HAP-1 (cell line): ENCODE measurements at places on chromosomes 1 and 21.

DNA sequence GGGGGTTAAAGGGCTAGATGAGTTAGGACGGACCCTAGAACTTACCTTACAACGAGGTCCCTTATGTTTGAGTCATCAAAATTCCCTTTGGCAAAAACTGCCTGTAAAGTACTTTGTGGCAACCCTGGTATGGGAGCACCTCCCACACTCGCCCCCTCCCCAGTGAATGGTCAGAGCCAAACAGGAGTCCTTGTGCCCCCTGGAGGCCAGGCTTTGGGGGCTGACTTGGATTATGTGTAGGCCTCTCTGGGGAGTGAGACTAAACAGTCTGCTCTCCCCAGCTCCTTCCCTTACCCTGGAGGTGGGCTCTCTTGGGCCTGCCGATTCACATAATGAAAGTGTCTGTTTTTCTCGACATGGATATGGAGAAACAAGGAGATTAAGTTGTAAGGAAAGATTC lies 81.2 kb downstream of the ADCY10 start:
- DNase-seq = no peak

DNA sequence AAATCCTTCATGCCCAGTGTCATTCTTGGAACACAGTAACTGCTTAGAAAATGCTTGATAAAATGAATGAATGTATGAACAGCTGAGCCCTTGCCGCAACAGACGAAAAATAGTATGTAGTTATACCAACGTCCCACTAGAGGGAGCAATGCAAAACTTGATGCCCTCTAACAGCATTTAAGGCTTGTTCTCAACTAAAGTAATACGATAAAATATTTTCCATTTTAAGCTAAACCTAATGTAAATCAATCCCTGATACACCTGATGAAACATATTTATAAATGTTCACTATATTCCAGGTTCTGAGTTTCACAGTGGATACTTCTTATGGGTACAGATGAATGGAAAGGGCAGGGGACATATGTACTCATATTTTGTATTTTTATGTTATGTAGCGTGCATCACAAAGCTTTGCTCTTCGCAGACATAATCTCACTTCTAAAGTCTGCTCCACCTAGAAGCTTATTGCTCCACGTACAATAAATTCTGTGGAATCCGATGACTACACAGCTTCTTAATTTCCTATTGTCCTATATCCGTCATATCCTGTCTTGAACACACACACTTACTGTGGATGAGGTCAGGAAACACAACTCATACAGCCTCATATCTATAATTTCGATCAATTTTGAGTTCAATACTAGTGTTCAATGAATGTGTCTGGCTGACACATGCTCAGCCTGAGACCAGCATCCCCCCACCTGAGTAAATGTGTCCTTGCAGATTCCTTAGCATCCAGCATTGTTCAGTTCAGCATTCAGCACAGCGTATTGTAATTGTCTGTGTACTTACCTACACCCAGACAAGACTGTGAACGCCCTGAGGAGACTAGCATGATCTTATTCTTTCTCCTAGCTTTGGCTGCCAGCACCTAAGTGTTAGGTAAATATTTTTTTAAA lies 4.4 kb upstream of the UTP25 start:
- DNase-seq = no peak

- DNase-seq = peak; percentile 57
Measured at GRCh38 chr1:161071886-161072371, 2.2 kb upstream of the ARHGAP30 start.

- DNase-seq = no peak
Measured at GRCh38 chr1:50266509-50266908, 156.7 kb downstream of the DMRTA2 start.

DNA sequence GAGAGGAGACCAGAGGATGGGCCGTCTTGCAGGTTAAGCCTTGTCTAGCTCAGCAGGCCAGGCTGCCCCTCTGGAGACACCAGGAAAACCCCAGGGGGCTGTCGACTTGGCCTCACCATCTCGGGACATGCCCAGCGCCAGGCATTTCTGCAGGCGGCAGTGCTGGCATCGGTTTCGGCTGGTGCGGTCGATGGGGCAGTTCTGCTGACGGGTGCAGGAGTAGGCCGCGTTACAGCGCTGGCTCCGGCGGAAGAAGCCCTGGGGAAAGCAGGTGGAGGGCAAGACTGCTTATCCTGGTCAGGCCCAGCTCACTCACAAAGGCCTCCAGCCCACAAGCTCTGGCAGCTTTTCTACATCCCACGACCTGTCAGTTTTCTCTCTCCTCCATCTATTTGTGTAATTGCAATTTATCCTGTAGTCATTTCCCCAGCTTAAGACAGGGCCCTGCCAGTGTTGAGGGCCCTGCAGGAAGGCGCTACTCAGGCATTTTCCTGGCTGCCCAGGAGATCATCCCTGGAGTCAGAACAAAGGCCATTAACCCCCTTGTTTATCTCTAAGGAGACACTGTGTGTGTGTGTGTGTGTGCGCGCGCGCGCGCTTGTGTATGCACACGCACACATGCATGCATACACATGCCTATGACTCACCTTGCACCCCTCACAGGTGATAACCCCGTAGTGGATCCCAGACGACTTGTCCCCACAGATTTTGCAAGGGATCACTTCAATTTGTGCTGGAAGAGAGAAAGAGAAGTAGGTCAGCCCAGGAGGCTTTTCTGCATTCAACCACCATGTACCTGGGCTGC lies 11.5 kb upstream of the LINGO4 start:
- no peak for DNase-seq

- no peak for DNase-seq
Measured at GRCh38 chr21:40936771-40937261, 89.9 kb upstream of the DSCAM start.

GRCh38 chr1:228836427-228836826 lies 101.1 kb downstream of the RHOU start:
- no peak for DNase-seq

DNA sequence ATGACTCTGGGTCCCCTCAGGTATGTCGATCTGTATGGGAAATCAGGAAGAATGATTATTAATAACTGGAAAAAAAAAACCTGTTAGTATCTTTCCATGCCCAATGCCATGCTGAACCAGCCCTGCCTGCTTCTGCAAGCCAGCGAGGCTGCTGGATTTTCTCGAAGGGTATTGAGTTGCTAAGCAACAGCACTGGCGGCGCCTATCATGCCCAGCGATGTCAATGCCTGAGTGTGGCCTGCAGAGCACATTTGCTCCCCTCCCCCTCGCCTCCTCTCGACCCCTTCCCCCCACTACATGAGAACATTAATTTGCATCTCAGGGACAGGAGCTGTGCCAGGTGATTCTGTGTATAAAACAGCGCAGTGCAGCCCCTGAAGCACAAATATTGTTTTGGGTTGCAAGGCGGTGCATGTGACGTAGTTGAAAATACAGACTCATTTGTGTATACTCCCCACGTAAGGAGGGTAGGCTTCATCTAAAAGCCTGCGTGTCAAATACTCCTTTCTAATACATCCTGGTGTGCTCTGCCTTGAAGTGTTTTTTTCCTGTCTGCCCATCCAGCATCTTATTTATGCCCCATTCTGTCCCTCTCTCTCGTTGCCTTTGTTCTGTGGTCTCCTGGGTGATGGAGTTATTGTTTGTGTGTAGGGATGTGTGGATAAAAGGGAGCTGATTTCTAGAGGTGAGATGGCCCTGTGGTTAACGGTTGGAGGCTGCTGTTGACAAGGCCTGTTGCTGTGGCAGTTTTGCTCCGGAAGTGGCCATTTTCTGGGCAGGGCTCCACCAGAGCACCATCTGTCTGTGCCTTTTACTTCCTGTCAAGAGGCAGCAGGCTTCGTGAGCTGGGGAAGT lies 32.7 kb upstream of the ATP5PO start:
- DNase-seq = peak; percentile 82

- no peak for DNase-seq
Measured at GRCh38 chr1:161061419-161061818, 8.3 kb downstream of the ARHGAP30 start.

DNA sequence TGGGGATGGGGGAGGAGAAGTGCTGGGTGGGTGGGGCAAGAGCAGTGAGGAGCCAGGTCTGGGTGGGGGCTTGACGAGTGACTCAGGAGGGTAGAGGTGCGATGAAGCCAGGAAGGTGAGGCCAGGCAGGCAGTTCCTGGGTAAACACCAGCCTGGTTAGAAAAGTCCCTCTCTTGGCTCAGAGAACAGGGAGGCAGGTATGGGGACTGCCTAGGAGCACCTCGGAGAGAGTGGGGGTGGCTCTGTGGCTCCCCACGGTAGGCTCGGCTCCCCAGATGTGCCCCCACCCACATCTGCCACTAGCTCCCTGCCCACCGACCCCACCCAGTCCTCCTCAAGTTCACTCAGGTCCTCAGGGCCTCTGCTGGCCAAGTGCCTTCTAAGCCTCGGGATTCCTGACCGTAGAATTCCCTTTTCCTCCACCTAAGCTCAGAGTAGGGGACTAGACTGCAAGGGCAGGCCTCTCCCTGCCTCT lies 1.2 kb downstream of the HSPG2 start:
- peak; percentile 37 for DNase-seq

DNA sequence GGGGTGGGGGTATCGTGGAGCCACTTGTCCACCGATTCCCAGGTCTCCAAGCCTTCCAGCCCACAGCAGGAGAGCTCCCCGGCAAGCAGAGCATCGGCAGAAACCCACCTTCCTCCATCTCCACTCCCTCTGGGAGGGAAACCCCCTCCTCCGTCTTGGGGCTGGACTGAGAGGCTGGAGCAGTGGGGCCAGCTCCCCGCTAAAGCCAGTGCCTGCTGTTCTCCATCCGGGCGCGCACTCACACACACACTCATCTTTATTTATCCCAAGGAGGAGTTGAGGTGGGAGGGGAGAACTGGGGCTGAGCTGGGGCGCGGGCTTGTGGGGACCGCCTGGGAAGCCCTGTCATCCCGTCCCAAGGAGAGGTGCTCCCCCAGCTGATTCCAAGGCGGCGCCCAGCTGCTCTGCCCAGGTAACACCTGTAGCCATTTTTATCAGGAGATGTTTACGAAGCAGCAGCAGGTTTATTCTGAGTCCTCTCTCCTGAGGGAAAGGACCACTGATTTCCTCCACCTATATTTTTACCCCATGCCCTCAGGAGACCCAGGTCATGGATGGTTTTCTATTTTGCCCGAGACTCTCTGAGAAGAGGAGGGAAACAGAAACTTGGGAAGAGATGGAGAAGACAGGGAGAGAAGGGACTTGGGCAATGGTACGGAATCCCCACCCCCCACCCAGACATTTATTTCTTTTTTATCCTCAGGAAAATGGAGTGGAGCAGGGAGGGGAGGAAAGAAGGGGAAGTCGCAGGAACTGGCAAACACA lies 2.1 kb downstream of the KCNN3 start:
- DNase-seq = no peak

- no peak for DNase-seq
Measured at GRCh38 chr1:210727709-210728108, 399.0 kb downstream of the HHAT start.

GRCh38 chr1:95168761-95169351 lies 51.7 kb downstream of the TLCD4 start:
- no peak for DNase-seq

DNA sequence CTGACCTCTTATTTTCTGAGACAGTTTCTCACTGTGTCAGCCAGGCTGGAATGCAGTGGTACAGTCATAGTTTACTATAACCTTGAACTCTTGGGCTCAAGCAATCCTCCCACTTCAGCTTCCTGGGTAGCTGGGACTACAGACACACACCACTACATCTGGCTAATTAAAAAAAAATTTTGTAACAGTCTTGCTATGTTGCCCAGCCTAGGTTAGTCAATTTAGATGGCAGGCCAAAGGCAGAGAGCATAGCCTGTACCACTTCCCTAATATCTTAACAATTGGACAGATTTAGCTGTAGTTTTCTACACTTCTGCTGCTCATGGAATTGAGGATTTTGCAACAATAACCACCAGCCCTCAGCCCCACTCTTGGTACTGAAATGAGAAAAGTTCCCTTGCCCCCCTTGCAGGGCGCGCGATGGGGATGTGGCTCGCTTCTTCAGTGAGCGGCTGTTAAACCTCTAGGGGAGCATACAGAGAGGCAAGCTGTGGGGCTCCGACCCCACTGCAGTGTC lies 34.9 kb upstream of the PTGFRN start:
- no peak for DNase-seq

DNA sequence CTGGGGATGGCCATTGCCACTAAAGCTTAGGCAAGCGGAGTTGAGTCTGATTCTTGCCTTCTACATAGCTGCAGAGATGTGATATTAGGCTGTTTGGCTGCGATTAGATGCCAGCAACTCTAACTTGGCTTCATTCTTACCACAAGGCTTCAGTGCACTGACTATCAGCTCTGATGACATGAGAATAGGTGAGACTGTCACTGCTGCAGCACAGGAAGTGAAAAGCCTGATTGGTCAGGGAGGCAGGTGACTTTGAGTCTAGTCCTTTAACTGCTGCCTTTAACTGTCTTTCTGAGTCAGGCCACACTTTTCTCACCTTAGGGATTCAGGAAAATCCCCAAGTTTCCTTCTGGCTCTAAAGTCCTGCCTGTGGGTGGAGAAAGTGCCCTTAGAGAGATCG lies 14.1 kb upstream of the PLXNA2 start:
- no peak for DNase-seq

GRCh38 chr1:177739780-177740179 lies 230.1 kb downstream of the SEC16B start:
- DNase-seq = no peak

DNA sequence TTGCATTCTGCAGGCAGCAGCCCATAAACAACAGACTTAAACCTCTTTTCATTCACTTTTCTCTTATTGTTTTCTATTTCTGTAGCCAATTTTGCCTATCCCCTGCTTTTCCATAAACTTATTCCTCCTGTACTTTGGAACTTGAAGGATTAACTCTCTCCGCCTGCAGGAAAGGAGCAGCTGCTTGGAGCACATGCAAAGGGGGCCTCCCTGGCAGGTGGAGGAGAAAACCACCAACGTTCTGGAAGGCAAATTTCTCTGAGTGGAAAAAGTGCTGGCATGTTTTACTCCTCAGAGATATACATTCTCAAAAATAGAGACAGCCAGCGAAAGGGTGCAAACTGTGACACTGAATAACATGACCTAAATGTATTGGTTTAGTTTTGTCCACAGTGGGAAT lies 33.6 kb downstream of the RGS21 start:
- DNase-seq = no peak

DNA sequence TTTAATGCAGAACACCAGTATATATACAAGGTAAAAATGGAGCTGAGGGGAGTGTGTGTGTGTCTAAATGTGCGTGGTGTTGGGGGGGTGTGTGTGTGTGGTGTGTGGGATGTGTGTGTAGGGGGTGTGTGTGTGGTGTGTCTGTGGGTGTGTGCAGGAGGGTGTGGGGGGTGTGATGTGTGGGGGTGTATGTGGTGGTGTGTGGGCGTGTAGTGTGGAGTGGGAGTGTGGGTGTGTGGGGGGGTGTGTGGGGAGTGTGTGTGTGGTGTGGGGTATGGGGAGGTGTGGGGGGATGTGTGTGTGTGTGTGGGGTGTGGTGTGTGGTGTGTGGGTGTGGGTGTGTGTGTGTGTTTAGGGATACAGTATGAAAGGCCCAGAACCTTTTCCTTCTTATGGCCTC lies 202.3 kb upstream of the CACYBP start:
- no peak for DNase-seq

DNA sequence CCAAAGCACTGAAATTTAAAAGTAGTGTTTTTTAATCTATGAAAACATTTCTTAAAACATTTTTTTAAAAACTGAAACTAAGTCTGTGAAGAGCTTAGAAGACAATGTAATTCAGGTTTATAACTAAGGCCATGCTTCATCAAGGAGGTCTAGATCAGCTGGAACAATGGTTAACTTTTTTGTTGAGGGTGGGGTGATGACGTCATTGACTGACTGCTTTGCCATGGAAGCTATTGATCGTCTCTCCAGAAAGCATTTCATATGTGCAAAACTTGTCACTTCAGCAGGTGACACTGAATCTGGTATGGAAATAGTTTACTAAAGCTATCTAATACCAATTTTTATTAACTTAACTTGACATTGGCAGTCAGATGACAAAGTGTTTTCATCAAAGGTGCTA lies 21.0 kb downstream of the RAVER2 start:
- no peak for DNase-seq
